Stimulated activated CD4-positive, alpha-beta T cell treated with anti-CD3 and anti-CD28 coated beads, Interleukin-4, amount 100 ng/mL, for 1 hour (primary cell): ENCODE measurements at places on chromosomes 4 and X.

DNA sequence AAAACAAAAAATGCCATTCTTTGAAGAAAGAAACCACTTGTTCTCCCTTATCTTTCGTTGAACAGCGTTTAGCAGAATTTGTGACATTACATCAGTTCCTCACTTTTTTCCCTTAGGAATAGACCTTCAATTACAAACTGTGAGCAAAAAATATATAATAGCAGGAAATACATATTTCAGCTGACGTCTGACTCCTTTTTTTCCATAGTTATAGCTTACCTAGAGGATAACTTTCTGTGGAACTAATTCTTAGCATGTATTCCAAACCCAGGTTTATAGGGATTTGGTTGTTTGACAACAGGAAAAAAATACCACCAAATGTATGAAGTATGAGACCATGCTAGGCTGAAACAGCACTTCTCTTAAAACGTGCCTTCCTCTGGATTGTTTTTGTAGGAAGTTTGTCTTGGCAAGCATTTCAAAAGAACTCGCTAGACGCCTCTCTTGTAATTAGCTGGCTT lies 2.0 kb upstream of the LIMCH1 start:
- DNase-seq, result no peak

DNA sequence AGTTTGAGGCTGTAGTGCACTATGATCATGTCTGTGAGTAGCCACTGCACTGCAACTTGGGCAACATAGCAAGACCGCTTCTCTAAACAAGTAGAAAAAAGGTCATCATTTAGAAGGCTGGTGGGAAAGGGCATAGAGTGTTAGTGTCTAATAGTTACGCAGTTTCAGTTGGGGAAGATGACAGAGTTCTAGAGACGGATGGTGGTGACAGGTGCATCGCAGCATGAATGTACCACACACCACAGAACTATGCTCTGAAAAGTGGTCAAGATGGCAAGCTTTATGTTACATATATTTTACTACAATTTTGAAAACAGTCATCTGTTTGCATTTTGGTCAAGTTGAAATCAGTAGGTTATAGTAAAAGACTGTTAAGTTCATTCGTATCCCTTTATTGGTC lies 23.7 kb upstream of the CLDN34 start:
- DNase-seq, result no peak

GRCh38 chrX:50152456-50152855 lies 48.4 kb downstream of the AKAP4 start:
- no peak for DNase-seq

DNA sequence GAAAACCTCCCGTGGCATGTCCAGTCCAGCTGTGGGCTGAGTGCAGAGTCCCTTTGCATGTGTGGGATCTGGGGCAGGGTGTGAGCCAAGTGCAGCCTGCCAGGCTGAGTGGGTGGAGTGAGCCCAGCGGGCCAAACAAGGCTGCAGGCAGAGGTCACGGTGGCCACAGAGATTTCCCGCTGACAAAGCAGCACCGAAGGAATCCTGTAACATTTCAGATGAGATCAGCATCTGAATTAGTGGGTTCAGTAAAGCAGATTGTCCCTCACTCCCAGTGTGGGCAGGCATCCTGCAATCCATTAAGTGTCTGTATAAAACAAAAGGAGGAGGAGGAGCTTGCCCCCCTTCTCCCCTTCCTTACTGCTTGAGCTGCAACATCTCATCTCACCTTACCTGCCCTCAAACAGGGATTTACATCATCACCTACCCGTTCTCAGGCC lies 324.4 kb downstream of the FAT4 start:
- DNase-seq, result no peak

GRCh38 chr4:109157205-109157604 lies 145.3 kb downstream of the COL25A1 start:
- no peak for DNase-seq

DNA sequence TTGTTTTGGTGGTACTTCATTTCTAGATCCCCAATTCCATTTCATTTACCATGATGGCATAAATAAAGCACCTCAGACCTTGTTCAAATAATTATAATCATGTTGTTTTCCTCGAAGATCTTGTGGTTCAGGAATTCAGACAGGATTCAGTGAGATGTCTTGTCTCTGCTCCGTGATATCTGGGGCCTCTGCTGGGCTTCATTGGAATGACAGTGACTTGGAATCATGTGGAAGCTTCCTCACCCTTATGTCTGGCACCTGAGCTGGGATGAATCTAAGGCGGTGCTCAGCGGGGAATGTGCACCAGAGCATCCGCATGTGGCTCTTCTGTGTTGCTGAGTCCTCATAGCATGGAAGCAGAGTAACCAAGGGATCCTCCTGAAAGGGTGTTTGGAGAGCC lies 132.2 kb downstream of the VEGFC start:
- no peak for DNase-seq

- no peak for DNase-seq
Measured at GRCh38 chr4:88793475-88793874, 95.8 kb upstream of the NAP1L5 start.

DNA sequence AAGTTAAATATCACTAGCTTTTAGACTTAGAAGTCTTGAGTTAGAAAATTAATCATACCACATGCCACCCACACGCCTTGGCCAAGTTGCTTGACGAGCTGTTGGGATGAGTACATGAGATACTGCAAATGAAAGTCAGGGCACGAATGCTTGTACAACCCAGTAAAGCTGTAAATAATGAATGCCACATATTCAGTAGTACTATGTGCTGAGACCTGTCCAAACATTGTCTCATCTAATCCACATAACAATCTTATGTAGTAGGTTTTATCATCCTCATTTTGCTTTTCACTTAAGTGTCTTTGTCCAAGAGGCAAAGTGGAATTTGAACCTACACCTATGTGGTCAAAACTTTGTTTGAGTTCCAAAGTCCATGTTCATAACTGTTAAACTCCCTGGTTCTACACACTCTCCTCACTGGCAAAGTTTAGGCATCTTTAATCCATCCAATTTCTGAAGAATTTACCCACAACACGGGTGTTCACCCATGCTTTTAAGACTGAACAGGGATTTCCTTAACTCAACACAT lies 74.1 kb downstream of the LDB2 start:
- no peak for DNase-seq

DNA sequence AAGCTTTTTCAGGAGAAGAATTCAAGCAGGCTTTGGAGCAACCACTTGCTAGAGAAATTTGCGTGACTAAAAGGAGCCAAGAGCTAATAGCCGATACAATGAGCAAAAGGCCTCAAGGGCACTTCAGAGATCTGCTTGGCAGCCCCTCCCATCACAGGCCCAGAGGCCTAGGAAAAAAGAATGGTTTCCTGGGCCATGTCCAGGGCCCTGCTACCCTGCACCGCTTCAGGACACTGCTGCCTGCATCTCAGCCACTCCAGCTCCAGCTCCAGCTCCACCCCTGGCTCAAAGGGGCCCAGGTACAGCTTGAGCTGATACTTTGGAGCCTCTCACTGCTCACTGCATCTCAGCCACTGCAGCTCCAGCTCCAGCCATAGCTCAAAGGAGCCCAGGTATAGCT lies 98.9 kb downstream of the FAM13A start:
- DNase-seq, result no peak

DNA sequence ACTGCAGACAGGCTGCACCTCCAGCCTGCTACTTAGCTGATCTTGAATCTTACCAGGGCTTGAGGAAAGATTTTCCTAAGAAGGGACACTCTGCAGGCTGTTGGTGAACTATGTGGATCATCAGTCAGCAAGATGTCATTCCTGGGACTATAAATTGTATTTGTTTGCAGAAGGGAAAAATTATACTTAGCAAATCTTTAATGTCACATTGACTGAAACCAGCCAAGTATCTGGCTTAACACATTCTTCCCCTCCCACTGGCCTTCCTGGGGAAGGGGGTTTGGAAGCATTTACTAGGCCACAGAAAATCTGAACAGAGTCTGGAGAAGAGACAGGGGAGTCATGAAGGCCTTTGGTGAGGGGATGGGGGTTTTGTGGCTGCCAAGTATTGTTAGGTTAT lies 156.7 kb upstream of the EOLA2 start:
- DNase-seq, result no peak

DNA sequence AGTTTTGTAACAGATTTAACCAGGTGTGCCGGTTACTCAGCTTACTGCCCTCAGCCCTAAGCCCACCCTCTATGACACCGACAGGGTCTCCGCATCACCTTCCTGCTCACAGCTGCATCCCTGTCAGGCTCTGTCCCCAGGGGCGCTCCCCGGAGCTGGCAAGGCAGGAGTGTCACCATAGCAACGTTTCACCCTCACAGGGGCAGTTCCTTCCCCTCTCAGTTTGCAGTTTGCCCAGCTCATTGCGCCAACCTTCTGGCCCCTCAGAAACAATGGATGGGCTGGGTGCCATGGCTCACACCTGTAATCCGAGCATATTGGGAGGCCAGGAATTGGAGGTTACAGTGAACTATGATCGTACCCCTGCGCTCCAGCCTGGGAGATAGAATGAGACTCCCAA lies 42.6 kb downstream of the RGS12 start:
- DNase-seq, result no peak

DNA sequence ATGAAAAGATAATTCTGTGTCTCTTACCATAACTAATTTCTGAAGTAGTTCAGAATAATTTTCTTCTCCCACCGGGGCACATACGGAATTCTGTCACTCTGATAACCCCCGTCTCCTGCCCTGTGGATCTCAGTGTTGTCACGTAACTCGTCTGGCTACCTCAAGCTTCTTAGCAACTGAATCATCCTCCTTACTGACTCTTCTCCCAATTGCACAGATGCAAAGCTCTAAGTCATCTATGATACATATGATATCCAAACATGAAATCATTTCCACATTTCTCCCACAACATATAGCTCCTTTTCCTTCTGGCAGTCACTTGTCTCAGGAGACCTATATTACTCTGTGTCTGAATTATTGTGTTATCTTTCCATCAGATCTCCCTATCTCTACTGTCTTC lies 1043.1 kb upstream of the TENM3 start:
- no peak for DNase-seq
